ENCODE measurements at places on chromosomes 11 and 22. TPM values are rescaled to one million over a fixed set of nuclear protein-coding genes. Genes with fewer than 3 reads are reported as not detected.

Gene DTX4
- 108 TPM for total RNA-seq

Gene NCR3LG1
- 11.9 TPM for total RNA-seq

Gene MS4A7
- total RNA-seq = not detected

Gene RIMBP3C
- total RNA-seq = 0.78 TPM

DNA sequence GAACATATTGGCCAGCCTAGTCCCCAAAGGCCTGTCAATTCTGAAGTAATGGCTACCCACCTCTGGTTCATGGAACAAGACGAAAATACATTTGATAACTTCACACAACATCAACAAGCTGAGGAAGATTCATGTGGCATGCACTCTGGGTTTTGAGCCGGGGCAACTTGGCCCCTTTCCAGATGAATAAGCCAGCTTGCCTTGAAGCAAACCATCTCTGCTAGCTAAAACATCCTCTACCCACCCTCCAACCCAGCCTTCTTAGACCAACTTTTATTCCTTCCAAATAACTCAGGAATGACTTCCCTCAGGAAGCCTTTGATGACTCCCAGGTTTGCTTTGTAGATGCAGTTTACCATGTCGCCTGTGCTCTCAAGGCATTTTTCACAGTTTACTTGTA, 94.4 kb downstream of the SLC1A2 start:
- no peak for ATAC-seq

DNA sequence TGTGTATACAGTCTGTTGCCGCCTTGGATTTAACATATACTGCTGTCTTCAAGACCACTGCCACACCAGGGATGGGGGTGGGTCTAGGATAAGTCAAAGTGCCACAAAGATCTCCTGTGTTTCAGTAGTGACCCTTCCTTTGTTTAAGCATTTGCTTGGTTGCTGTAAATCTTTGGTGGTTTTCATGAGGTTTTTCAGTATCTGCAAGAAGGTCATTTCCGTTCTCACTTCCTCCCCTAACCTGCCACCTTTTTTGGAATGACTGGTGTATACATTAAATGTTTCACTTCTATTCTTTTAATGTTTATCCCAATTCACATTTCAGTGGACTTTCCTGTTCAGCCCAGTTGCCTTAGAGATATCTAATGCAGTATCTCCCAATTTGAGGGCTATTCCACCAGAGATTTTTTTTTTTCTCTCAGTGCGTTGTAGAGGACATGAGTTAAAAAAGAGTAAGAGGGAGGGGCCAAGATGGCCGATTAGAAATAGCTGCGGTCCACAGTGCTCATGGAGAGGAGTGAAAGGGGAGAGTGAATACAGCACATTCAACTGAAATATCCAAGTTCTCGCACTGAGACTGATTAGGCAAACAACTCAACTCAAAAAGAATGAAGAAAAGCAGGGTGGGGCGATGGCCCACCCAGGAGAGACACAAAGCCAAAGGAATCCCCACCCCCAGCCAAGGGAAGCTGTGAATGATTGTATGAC, 43.2 kb downstream of the USP47 start:
- ATAC-seq = no peak

- no peak for ATAC-seq
Observed at GRCh38 chr22:32665676-32666075, 135.8 kb upstream of the TIMP3 start.

DNA sequence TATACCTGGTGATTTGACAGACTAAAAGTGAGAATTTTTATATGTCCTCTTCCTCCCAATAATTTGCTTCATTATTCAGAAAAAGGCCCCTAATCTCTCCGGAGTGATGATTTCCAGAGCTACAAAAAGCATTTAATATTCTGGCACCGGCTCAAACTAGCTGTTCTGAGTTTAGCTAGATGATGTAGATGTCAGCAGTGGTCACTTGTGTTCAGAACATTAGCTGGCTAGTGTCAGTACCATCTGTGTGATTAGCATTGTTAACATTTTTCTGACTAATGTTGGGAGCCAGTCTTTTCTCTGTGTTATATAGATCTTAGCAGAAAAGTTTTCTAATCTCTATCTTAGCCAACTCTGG, 68.7 kb upstream of the RRM1 start:
- peak; percentile 53 for ATAC-seq

DNA sequence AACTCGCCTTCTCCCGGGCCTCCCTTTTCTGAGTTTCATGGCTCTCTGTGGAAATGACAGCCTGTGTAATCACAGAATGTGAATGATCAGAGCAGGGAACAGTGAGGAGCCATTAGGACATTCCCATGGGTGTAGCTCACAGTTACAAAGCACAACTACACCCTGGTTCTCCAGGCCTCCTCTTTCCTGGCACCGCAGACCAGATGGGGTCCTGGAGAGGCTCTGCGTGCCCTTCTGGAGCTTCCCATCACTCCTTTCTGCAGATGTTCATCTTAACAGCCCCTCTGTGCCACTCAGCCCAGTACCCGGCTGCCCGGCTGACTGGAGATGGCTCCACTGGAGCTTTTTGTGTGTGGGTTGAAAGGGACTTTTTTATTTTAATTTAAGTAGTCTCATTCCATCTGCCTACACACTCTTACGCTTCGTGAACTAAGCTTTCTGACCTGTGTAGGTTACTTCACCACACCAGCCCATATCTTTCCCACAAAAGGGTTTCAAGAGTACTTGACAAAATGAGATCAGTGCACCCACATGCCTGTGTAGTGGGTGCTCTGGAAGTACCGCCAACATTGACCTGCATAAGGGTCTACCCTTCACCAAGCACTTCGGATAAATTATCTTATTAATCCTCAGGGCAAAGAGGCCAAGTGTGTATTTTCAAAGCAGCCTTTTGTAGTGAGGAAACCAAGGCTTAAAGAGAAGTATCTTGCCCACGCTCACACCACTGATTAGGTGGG, 29.8 kb downstream of the SREBF2 start:
- peak; percentile 9 for ATAC-seq

DNA sequence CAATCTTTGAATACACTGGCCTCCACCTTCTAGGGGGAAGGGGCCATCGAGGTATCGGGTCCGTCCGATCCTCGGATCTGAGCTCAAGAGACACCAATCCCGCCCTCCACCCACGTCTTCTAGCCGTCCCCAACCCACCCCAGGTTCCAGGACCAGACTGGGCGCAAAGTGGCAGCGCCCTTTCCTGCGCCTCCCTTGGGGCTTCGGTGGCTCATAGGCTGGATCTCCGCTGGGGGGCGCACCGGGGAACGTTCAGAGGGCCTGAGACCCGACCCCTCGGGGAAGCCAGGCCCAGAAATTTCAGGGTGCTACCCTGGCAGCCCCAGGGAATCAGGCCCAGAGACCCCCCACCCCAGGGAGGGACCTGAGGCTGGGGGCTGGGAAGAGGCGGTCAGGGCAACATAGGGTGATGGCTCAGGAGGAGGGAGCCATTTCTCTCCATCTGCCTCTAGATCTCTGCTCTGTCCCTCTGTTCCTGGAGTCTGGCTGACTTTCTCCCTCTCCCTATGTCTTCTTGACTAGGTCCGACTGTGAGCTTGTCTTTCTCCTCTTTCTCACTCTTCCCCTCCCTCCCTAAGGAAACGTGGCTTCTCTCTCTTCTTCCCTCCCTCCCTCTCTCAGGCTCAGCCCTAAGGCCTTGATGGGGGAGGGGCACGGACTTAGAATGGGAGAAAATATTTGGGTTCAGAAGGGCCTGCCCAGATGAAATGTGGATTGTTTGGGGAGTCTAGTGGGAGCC, 1.1 kb downstream of the CREB3L1 start:
- peak; percentile 62 for ATAC-seq

DNA sequence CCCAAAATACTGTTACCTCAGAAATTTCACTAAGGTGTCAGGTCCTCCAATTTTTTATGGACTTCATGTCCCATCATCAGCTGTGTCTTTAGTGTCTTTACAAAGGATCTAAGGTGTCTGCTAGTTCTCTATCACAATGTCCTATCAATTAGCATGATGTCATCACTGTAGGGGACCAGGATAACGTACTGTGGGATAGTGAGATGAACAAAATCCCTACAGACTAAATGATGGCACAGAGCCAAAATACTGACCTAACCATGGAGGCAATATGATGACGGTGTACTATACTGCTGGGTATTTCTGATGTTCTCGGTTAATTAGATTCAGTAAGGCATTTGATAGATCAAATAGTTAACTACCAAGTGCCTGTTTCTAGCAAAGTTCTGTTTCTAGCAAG, 82.5 kb downstream of the SBF2 start:
- no peak for ATAC-seq

- no peak for ATAC-seq
Observed at GRCh38 chr22:46263216-46263590, at the start of gene PKDREJ. Gene PKDREJ (minus strand): TSS chr22:46263343. CDS start chr22:46263322, 21 bp downstream.

DNA sequence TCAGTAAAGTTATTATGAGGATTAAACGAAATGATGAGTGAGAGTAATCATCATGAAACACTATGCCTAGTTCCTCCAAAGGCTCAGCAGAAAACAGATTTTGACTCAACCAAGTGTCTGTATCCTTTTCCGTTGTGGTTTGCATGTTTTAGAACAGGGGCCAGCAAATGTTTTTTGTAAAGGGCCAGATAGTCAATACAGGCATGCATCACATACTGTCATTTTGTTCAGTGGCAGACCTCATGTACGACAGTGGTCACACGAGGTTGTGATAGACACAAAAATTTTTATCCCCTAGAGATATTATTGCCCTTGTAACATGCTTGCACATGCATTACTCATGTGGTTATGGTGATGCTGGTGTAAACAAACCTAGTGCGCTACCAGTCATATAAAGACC, 81.9 kb upstream of the SLC25A18 start:
- ATAC-seq = no peak

DNA sequence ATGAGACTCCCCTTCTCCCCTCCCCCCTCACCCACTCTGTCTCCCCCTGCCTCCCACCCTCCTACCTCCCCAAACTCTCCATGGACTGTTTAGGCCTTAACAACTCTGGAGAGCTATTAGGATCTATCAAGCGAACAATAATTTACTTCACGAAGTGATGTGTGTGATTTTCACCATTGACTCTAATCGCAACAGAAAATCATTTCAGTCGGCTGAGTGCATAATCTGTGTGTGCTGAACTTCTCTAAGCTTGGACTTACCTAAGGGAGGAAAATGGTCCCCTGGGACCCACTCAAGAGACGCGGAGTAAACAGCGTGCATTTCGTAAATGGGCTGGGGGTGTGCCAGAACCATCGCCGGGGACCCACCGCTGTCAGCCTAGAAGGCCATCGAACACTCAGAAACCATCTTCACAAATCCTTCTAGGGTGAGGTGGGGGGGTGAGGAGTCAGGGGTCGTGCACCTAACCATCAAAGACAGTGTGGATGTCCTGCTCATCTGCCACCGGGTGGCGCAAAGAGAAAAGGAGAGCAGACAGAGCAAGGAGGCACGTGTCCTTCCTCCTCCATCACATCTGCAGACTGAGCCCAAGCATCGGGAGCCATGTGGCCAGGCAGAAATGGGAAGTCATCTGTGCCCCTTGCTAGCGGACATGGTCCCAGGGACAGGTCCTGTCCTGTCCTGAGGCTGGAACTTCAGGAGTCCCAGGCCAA, 62.1 kb upstream of the NUP50 start:
- peak; percentile 92 for ATAC-seq

DNA sequence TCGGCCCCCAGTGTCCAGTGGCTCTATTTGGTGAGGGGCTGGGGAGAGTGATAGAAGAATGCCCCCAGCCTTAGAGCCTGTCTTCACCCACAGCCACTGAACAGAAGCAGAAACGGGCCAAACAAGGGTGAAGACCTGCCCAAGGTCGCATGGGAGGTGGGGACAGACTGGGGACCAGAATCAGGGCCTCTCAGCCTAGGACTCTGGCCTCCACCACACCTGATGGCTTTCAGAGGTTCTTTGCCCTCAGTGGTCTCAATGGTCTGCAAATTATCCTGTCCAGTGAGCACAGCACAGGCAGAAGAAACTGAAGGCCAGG, 4.5 kb upstream of the MYRF start:
- no peak for ATAC-seq

GRCh38 chr11:100748153-100748552, 61.1 kb downstream of the ARHGAP42 start:
- ATAC-seq = no peak

DNA sequence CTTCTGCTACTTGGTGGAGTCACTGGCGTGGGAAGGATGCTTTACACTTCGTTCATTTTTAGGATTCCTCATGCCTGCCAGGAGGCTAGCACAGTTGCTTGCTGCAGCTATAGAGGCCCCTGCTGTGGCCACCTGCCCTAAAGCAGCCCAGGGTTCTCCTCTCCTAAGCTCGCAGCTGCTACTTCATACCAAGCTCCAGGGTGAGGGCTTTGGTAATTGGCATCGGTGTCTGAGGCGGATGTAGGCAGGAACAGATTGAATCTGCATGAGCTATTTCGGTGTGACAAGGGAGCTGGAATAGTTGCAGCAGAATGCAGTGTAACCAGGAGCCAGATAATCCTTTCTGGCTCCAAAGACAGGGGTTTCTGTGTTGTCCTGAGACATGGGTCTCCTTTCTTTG, 133.1 kb downstream of the MICAL2 start:
- no peak for ATAC-seq

DNA sequence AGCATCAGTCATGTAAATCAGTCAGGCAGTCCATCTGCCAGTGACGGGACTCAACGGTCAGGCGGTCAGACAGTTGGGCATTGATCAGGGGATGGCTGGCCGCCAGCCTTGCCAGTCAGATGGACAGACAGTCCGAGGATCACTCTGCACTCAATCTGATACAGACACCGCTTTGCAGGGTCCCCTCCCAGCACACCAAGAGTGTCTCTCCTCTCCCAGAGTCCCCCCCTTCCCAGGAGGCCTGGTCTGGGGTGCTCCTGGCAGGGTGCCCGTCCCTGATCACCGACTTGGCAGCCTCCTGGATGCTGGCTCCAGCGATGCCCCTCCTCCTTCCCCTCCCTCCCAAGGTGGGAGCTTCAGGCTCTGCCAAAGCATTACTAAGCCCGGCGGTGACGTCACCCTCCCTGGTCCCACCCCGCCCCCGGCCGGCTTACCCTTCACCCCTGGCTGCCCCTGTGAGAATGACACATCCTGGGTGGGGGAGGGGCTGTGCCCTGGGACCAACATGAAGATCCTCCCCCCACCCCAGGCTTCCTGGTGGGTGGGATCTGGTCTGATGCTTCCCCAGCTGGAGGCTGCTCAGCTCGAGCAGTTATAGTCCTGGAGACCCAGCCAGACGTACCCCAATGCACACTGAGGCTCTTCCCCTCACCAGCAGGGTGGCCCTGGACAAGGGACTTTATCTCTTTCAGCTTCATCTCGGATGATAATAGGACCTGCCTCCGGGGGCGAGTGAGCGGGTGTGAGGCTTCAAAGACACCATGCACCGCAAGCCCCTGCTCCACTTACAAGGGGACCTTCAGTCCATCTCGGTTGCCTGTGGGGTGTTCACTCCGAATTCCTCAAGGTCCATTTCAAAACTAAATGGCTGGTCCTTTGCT, 69.2 kb downstream of the CD82 start:
- peak; percentile 96 for ATAC-seq

DNA sequence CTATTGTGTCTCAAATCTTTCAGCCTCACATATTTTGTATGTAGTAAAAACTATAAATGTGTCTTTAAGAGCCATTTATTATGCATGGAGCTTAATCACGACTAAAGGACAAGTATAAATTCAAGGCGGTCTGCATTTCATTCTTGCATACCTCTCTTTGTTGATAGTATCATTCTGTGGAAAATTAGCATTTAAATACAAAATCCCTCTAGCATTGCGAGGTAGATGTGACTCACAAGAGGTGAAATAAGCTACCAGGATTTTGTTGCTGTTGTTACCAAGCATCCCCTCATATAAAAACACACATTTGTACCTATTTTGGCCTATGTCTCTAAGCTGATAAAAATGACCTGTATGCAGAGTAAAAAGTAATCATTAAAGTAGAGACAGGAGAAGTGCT, 537.4 kb upstream of the LUZP2 start:
- ATAC-seq = peak; percentile 46

Measured in motor neuron (in vitro differentiated cells).